GOT3 (cell line): ENCODE measurements at places on chromosomes 3 and 15.

- no peak for DNase-seq
Observed at GRCh38 chr3:194749631-194750490, 64.2 kb downstream of the FAM43A start.

DNA sequence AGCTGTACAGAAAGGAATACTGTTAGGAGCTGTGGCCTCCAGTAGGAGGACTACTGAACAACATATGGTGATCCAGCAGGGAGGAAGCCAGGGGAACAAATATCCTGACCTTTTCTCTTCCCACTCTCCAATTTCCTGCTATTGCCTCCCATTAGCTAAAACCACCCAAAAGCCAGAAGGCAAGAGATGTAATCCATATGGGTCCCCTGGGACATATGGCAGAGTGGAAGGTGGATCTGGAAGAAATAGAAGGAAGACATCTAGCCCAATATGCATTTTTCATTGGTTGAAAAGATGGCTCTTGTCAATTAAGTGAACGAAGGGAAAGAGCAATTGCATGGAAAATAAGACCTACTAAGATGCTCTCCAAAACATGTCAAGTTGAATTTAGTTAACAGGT lies 167.2 kb downstream of the CNTN3 start:
- DNase-seq = no peak

- DNase-seq = no peak
Observed at GRCh38 chr3:106381286-106381938, 512.6 kb upstream of the CBLB start.

GRCh38 chr15:92365084-92365483 lies 28.6 kb upstream of the ST8SIA2 start:
- DNase-seq = no peak

- DNase-seq = no peak
Observed at GRCh38 chr3:8784676-8785435, 15.4 kb upstream of the OXTR start.

- DNase-seq = no peak
Observed at GRCh38 chr3:15318661-15319060, 13.7 kb downstream of the SH3BP5 start.

DNA sequence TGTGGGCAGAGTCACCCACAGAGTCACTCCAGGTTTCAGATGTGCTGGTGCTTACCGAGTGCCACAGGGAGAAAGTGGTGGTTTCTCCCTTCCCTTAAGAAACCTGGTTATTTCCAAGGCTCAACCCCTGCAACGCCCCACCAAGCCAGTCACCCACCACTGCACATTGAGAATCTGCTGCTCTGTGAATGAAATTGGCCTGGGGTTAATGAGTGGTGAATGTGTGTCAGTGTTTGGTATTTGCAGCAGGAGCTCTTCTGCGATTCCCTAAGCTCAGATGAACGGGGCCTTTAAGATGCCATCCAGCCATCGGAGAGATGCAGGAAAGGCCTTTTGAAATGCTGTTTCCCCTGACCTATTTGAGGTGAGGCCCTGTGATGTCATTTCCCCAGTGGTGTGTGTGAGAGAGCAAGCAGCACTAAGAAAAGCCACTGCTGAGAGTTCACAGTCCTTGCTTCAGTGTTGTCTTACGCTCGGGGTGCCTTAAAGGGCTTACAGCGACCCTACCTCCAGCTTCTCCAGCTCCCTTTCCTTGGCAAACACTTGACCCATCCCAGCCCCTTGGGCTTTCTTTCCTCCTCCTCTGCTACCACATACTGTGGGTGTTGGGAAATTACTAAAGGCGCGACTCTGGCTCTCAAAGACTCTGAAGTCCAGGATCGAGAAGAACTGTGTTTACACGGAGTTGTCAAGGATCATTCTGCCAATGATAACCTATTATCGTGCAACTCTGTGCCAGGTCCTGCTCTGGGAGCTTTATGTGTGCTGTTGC lies 68.9 kb downstream of the SMAD3 start:
- DNase-seq = no peak

DNA sequence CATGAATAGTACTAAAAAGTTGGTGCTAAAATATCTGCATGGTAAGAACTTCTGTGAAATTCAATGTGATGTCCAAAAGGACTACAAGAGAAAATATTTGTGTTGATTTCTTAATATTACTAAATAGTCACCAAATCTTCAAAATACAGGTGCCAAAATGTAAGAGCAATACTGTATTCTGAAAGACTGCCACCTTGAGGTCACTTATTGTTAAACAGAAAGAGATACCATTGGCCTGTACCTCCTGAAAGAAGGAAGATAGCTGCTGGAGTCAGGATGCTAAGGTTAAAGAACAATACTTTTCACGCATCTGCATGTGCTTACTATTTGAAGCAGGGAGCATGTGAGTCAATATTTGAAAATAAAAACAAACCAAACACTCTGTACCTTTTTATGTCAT lies 72.0 kb upstream of the LSAMP start:
- no peak for DNase-seq

GRCh38 chr3:154120961-154121700 lies at the start of gene ARHGEF26:
TSS of gene ARHGEF26 (plus strand) at chr3:154121390. CDS start at chr3:154121993, 603 bp downstream.
- peak; percentile 27 for DNase-seq

GRCh38 chr3:55877703-55878102 lies 390.6 kb upstream of the WNT5A start:
- no peak for DNase-seq

DNA sequence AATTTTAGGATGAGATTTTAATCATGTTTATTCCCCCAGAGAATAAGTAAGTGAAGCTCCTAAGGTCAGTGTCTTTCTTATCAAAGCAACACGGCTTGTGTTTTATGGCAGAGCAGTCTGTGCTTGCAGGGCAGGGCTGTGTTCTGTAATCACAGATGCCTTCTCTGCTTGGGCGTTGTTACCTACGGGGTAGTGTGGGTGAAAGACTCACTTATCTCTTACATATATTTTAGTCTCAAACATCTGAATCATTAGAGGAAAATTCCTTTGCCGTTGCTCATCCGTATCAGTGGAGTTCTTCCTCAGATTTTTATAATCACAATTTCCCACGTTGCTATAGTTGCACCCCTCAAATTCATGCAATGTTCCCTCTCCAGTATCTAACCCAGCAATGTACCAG lies 271.7 kb upstream of the MEIS2 start:
- DNase-seq = no peak

DNA sequence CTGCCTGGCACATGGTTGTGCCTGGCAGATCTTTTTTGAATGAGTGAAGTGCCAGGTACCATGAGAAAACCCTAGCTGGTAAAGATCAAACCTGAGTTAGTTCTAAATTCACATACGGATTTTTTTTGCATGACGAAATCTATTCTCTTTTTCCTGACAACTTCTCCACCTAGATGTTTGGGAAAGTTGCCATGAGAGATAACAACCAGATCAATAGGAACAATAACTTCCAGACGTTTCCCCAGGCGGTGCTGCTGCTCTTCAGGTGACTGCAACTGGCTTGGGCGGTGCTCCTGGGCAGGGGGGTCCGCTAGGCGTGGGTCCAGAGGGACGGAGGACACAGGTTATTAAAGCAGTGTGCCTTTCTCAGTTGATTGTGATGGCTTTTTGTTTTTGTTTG lies 71.8 kb downstream of the CHDH start:
- no peak for DNase-seq

DNA sequence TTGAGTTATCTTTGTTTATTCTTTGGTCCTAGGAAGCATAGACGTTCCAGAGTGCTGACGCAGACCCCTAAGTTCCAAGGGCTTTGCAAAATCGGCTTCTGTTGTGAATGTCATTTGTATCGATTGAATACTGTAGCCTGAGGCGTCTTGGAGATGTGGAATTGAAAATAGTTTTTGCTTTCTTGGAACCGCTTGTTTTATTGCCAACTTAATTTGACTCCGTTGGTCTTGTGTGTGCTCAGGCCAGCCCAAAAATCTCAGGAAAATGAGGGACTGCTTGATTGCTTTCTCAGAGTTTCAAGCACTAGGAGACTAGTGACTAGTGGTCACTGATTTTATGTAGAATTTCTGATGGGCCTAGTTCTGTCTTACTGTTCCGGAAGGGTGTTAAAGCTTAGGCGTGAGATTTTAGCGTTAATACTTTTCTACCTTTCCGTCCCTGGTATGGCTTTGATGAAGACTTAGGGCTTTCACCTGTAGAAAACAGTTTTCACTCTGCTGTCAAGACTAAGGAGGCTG lies 263 bp upstream of the UTS2B start:
- no peak for DNase-seq

- no peak for DNase-seq
Observed at GRCh38 chr15:84009616-84010015, 226.0 kb upstream of the GOLGA6L4 start.

- DNase-seq = no peak
Observed at GRCh38 chr3:36201546-36201945, 178.8 kb upstream of the STAC start.

GRCh38 chr3:192249516-192249915 lies 477.8 kb downstream of the FGF12 start:
- DNase-seq = no peak

DNA sequence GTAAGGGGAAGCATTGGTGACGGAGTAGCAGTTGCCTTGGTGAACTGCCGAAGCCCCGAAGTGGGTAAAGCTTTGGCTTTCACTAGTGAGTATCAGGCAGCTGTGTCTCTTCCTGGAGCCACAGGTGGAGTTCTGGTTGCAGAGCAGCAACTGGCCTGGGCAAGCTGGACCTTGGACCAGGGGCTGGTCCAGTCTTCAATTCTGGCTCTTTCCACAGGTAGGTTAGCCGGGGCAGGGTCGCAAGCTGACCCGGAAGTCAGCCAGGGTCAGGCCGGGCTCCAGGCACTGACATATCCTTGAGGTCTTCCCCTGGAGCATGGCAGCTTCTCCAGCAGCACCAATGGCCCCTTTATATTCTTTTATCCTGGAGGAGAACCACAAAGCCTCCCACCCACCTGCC lies 73.2 kb downstream of the TMEM44 start:
- no peak for DNase-seq

DNA sequence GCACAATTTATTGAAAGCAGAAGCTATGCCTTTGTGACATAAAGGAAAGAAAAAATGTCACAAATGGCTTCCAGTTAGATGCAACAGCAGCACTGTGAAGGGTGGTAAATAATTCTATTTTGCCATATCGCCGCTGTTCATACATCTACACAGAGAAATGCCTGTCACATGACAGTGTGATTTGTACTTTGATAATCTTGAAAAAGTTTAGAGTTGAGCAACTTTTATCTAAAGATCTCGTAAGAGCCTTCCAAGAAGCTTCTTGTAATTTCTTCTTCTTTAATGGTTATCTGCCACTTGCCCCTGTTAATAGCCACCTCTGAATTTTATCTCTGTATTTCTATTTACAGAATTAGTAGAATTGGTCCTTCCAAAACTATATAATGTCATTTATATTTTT lies 192.3 kb downstream of the ATP8B4 start:
- no peak for DNase-seq

- DNase-seq = no peak
Observed at GRCh38 chr15:73331991-73332925, 36.5 kb downstream of the HCN4 start.

DNA sequence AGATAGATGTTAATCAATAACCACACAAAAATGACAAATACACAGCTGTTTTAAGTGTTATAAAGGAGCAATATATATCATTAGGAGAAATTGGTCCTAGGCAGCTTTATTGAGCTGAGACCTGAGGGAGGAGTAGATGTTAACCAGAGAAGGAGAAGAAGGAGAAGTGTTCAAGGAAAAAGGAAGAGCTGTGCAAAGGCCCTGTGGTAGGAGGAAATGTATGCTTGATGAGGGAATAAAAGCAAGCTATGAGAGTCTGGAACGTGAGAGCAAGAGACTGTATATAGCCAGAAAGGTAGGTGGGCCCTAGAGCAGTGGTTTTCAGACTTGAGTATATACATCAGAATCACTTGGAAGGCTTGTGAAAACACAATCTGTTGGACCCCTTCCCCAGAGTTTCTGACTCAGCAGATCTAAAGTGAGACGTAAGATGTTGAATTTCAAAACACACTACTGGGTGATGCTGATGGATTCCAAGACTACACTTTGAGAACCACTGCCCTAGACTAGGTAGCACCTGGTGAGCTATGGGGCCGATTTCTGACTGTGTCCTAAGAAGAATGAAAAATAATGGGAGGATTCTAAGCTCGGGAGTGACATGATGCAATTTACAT lies 342.3 kb upstream of the ADAMTS9 start:
- DNase-seq = no peak

DNA sequence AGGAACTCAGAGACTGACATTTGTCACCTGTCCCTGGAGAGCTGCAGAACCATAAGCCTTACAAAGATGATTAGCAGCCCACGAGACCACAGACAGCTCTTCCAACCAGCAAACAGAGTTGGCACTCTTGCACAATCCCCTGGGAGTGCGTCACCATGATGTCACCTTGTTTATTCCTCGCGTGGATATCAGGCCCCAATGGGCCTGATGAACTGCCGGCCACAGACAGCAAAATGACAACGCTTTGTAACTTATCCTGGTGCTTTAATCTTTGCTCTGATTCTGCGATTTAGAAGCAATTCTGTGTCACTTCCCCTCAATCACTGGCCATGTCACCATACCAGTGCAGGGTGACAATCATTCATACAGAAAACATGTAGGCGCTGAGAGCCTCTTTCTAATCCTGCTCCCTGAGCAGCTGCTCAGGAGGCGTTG lies 89.2 kb downstream of the TAMM41 start:
- DNase-seq = no peak

DNA sequence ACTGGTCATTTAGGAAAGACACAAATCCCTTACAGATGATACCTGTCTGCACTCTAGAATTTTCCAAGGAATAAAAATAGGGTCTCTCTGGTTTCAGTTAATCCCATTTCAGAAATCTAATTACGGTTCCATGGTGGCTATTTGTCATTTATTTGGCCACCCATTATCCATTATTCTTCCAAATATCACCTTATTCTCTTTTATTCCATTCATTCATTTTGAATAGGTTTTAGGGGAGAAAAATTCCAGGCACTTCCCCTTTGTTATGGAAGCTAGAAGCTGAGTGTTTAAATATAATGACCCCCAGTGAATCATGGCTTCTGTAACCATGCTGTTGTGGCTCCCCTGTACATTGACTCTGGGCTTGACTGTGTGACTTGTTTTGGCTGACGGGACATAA lies 420.8 kb upstream of the DPH6 start:
- no peak for DNase-seq

- DNase-seq = no peak
Observed at GRCh38 chr3:141632779-141633374, 105.2 kb upstream of the RNF7 start.
